Urothelium cell line (cell line): ENCODE measurements at places on chromosomes 13 and 19.
A peak's percentile ranks its signal among the peaks of the same experiment; 100 is the strongest.

DNA sequence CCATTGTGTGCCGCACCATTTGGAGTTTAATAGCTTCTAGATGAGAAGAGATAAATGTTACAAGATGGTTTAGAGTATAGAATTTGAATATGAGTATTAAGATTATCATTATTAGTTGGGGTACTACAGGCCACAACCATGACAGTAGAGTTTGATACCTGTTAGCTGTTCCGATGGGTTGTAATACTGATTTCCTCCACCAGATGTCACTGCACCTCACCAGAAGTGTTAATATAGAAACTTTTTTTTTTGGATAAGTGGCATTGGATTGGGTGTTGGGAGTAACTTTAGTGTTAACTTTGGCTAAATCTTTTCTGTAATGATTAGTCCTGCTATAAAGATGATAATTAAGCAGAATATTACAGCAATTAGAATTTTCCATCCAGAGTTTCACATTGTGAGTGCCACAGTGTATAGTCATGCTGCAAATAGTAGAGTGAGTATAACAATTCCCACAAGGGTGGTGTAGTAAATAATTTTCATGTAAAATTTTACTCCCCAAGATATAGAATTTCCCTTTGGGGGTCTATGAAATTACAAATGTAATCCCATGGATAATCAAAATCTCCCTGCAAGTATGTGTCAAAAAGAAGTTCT is 56.3 kb downstream of the PSG3 start:
- no peak for DNase-seq

DNA sequence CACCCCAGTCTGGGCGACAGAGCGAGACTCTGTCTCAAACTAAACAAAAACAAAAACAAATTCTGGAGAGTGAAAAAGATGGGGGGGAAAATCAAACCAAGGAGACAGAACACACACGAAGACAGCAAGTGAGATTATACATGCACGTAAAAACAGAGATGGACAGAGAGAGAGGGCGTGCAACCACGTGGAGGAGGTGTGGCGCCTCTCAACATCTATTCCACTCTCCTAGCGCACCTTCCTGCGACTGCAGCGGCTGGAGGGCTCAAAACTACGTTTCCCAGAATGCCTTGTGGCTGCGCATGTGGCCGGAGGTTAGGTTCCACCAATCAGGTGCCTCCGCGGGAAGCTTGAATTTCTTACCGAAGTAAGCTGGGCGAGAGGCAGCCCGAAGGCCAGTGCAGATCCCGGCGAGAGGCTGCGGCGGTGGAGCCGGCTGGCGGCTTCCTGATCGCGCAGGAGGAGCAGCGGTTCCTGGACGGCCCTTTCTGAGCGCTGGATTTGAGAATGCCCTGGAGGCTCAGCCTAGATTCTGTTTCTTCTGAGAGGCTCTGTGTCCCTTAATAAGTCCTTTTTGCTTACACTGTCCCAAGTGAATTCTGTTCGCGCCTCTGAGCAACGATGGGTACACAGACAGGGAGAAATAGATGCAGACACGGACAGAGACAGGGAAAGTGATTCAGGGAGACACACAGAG is 13.1 kb upstream of the NANOS2 start:
- DNase-seq, result peak; percentile 96

DNA sequence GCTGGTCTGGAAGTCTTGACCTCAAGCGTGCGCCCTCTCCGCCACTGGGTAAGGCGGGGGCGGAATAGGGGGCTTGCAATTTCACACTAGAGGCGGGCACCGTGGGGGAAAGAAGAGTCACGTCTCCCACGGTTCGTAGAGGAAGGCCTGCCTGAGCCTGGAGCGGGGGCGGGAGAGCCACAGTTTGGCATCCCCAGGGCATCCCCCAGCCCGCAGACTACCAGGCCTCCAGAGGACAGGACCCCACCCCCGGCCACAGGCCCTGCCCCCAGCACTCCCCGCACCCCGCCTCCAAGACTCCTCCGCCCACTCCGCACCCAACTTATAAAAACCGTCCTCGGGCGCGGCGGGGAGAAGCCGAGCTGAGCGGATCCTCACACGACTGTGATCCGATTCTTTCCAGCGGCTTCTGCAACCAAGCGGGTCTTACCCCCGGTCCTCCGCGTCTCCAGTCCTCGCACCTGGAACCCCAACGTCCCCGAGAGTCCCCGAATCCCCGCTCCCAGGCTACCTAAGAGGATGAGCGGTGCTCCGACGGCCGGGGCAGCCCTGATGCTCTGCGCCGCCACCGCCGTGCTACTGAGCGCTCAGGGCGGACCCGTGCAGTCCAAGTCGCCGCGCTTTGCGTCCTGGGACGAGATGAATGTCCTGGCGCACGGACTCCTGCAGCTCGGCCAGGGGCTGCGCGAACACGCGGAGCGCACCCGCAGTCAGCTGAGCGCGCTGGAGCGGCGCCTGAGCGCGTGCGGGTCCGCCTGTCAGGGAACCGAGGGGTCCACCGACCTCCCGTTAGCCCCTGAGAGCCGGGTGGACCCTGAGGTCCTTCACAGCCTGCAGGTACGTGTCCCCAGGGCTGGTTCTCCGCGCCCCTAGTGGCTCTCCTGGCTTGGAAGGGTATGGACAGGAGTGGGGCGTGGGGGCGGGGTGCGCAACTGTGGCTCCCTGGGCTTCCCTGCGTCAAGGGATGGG is at the start of gene ANGPTL4:
TSS of gene ANGPTL4 (plus strand) at position 353 of the 969 bp plus-strand sequence. CDS start at position 520, 167 bp downstream.
- no peak for DNase-seq

DNA sequence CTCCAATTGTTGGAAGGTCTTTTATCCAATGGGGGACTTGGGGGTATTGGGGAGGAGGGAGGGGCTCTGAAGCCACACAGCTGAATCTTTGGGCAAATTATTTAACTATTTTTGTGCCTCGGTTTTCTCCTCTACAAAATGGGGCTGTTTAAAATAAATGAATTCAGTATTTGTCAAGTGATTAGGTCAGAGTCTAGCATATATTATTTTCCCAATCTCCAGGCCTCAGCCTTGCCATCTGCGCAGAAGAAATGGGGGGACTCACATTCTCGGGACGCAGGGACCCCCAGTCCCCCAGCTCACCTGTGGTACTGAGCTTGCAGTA is 1.5 kb downstream of the TLE5 start:
- DNase-seq, result no peak

- no peak for DNase-seq
These were observed 1.1 kb upstream of the ELANE start for GRCh38 chr19:850979-851335.

GRCh38 chr13:93450191-93450621 is 223.6 kb downstream of the GPC6 start:
- DNase-seq, result no peak

DNA sequence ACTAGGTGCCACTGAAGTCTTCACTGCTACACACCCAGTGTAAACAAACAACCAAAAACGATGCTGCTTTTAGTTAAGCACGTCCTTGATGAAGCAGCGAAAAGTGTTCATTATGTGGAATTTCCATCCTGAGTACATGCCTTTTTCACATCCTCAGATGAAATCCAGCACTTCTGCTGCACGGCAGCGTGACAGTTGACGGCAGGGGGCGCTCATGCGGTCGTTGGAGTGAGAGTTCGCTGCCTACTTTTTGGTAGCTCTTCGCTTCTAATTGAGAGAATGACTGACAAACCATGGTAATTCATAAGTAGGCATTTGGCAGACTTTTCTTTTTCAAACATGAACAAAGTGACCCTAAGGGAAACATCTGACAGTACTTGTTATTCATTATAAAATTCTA is 1124.9 kb downstream of the EFNB2 start:
- peak; percentile 21 for DNase-seq

- DNase-seq, result no peak
These were observed 1581.9 kb downstream of the EFNB2 start for GRCh38 chr13:104953588-104953987.
